Stomach (tissue), 19 donors: ENCODE measurements at places on chromosomes 3 and 15. TPM values are rescaled to one million over a fixed set of nuclear protein-coding genes. Genes with fewer than 3 reads are reported as not detected.

- no peak for DNase-seq
Measured at GRCh38 chr3:115982629-115983028, 359.3 kb downstream of the GAP43 start.

DNA sequence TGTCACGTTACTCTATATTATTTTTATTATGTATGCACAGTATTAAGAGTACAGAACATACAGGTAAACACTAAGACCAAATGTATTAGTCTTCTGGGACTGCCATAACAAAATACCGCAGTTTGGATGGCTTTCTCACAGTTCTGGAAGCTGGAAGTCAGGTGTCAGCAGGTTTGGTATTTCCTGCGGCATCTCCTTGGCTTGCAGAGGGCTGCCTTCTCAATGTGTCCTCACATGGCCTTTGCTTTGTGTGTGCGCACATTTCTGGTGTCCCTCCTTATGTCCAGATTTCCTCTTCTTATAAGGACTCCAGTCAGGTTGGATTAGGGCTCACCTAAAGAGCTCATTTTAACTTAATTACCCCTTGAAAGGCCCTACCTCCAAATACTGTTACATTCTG is 53.8 kb upstream of the CPOX start:
- no peak for DNase-seq

GRCh38 chr3:172062761-172063160 is 23.4 kb downstream of the FNDC3B start:
- DNase-seq, result no peak

GRCh38 chr3:36796881-36797280 is 32.5 kb upstream of the DCLK3 start:
- DNase-seq, result no peak

DNA sequence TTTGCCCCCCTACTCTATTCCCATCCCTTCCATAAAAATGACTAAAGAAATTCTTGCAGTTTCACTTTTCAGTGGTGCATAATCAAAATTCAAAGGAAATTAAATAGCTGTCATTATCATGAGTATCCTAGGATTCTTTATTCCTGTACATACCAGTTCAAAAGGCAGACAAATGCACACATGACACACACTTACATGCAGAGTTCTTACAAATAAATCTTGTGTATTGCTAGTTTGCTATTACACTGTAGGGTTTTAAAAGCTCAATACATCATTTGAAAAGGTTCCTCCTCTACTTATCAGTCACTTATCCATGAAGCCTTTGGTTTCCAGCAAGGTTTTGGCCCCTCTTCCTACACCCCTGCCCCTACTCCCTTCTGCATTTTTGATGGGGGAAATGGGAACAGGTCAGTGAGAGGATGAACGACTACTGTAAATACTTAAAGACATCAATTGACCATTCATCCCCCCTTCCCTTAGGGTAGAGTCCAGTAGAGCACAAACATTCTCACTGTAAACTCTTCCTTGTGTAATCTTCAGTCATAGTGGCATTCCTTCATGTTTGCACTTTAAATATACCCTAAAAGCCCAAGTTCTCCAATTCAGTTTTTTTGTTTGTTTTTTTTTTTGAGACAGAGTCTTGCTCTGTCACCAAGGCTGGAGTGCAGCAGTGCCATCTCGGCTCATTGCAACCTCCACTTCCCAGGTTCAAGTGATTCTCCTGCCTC is 92.6 kb downstream of the SUCLG2 start:
- no peak for DNase-seq

GRCh38 chr3:179421500-179421899 is 29.8 kb downstream of the GNB4 start:
- DNase-seq, result no peak

GRCh38 chr3:157147099-157147803 is 12.7 kb downstream of the CCNL1 start:
- no peak for DNase-seq

GRCh38 chr15:63818191-63818590 is 15.6 kb downstream of the HERC1 start:
- DNase-seq, result no peak

FBN1 gene
- total RNA-seq, result 104 TPM

LRTM1 gene
- total RNA-seq, result not detected

CLDN1 gene
- 4.9 TPM for total RNA-seq

NEDD4 gene
- total RNA-seq, result 2.9 TPM
